Heart left ventricle (tissue), 16 donors: ENCODE measurements at places on chromosomes 3 and 15.

DNA sequence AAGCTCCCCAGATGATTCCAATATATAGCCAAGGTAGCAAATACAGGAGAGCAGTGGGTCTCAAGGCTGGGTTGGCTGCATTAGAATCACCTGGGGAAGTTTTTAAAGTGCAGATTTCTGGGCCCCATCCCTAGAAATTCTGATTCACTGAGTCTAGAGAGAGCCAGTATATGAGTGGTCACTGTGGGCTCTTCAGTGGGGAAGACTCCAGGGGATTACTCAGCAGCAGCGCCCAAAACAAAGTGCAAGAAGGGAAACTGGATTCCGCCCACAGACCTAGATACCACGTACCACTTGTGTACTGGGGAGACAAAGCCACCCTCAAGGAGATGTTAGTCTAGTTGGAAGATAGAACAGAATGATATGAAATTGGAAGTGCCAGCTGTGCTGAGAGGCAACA, 40.0 kb downstream of the NME9 start:
- DNase-seq = no peak

- DNase-seq = no peak
These were observed 104.2 kb downstream of the ITPR1 start for GRCh38 chr3:4597208-4597985.

DNA sequence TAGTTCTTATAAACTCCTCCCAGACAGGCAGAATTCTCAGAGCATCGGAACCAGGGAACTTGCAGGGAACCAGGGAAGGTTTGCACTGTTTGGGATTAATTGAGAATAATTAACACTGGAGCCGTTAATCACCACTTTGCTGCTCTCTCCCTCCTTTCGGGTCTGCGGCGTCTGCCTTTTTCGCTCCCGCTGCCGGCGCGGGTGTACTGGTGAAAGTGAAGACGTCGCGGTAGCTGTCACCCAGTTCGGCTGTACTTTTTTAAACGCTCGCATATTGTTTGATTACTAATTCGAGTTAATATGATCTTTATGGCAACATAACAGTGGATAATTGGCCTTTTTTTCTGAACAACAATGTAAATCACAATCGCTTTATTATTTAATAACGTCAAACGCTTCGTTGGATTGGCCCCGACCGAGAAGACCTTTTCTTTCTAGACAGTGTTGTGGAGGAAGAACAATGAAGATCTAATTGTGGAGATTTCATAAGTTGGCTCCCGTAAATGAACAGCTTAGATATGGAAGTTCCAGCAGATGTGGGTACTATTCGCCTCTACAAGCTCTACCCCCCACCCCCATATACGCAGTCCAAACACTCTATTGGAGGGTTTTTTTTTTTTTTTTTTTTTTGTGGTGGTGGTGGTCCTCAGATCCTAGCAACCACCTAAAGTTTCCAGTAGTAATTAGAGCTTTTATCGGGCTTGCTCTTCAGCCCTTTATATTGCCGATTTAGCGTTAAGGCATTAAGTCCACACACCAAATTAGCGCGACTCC, 12.7 kb downstream of the SOX2 start:
- DNase-seq = no peak

DNA sequence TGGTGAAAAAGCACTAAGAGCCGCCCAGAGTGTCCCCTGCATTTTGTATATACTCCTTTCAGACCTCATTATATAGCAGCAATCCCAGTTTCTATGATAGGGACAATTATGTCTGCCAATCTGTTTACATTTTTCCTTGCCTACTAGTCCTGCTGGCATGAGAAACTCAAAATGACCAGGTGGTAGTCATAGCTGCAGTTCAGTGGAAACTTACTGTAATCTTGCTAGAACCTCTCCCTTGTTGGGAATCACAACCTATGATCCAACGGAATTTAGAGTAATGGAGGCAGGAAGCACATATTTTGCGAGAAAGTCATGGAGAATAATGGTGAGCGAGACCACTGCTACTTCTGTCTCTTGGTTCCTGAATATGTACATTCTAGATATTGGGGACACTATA, 28.6 kb upstream of the MINAR1 start:
- DNase-seq = no peak

- no peak for DNase-seq
These were observed 203.5 kb upstream of the NANOGP8 start for GRCh38 chr15:35288580-35288979.

- no peak for DNase-seq
These were observed 5.6 kb upstream of the RPL14 start for GRCh38 chr3:40451551-40451950.

DNA sequence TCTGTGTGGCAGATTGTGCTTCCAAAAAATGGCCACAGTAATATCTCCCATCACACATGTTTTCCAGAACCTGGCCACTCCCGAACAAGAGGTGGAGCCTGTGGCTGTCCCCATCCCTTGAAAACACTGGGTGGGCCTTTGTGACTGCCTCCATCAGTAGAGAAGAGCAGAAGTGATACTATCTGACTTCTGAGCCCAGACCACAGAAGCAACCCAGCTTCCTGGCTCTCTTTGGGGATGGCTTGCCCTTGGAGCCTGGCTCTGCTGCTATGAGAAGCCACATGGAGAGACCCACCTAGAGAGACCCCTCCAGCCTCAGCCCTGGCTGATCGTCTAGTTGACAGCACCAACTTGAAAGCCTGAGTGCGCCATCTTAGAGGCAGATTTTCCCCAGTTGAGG, 39.8 kb upstream of the CMTM8 start:
- no peak for DNase-seq

DNA sequence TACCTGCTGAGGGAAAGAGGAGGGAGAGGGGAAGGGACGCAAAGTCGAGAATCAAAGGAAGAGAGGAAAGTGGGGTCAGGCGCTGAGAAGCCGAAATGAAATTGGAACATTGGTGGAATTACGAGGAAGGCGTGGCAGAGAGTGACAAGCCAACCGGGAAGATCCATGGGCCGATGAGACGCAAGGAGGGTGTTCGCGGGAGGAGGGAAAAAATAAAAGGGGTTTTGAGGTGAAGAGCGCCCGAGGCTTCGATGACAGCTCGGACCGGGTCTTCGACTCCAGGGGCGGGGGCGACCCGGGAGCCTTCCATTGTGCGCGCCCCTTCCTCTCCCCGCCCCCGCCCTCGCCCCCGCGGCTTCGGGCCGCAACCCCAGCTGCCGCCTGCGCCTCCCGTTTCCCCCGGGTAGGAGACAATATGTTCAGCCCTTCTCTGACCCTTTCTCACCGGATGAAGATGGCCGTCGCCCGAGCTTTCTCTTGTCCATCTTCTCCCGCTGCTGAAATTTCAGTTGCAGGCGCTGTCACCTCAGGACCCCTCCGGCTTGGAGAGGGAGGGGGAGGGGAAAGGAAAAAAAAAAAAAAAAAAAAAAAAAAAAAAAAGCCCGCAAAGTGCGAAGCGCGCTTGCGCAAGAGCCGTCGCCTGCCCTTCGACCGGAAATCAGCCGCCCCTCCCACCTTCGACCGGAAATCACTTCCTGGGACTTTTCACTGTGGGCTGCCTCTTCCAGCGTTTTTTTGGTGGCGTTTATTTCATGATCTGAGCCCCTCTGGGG, at the start of gene SENP7:
Gene SENP7, minus strand, starts transcription at position 567 of the 773 bp plus-strand sequence. Its CDS starts 82 bp downstream, at position 485.
- peak; percentile 93 for DNase-seq

DNA sequence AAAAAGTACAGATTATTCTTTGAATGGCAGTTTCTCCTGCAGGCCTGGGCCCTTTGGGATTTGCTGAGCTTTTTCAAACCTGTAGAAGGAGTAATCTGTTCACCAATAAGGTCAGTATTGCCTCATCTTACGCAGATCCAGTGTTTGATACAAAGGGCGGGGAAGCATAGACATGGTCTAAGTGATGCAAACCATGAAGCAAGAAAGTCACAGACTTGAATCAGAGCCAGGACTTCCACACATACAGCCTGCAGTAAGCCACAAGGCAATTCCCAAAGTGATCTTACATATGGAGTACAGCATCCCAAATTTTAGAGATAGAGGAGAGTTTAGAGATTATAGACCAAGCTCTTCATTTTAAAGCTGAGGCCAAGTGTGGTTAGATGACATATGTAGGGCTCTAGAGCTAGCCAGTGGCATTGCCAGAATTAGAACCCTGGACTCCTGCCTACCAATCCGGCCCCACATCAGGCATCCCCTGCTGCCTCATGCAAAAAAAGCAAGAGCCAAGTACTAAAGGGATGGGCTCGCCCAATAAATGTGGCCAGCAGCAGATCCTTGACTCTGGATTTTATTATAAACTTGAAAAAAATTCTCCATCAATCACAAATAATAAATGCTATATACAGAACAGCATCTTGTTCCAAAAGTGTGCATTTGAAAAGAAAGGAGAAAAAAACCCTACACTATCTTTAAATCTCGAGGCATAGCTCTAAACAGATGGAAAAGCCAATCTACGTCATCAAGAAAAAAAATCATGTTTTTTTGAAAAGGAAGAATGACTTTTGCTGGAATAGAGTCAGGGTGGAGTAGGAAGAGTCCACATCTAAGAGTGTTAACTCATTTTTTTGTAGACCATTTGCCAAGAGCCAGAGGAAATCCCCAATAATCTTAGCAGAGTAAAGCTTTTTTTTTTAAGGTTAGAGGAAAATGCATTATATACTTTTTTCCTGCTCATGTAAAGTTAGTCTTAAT, 24.0 kb downstream of the ABI3BP start:
- DNase-seq = no peak

DNA sequence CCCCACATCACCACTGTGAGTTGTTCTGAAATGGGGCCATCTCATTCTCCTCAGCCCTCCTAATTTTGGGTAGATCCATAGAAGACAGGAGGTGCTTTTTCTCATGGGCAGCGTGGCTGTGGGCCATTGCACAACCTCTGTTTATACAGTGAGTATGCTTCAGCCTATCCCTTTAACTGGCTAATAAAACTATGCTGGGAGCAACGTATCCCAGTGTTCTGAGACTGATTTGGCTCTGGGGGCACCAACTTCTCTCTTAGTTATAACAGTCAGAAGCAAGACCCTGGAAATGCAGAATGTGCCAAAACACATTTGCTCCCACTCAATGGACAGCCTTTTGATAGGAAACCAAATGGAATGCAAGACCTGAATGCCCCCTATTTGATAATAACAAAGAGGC, 97.1 kb upstream of the ICE2 start:
- no peak for DNase-seq

- no peak for DNase-seq
These were observed 127.4 kb downstream of the EDEM1 start for GRCh38 chr3:5314897-5315296.

DNA sequence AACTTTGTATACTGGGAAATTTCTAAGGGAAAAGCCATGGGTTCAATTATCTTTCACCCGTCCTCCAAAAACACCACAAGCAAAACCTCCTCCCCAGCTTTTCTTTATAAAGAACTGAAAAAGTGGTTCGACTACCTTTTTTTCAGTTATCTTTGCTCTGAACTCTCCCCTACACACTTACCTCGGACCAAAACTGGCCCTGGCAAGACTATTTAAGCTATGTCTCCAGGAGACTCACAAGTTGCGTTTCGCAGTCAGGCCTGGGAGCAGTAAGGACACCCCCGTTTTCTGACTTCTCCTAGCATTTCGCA, 645 bp downstream of the COPS2 start:
- DNase-seq = no peak

DNA sequence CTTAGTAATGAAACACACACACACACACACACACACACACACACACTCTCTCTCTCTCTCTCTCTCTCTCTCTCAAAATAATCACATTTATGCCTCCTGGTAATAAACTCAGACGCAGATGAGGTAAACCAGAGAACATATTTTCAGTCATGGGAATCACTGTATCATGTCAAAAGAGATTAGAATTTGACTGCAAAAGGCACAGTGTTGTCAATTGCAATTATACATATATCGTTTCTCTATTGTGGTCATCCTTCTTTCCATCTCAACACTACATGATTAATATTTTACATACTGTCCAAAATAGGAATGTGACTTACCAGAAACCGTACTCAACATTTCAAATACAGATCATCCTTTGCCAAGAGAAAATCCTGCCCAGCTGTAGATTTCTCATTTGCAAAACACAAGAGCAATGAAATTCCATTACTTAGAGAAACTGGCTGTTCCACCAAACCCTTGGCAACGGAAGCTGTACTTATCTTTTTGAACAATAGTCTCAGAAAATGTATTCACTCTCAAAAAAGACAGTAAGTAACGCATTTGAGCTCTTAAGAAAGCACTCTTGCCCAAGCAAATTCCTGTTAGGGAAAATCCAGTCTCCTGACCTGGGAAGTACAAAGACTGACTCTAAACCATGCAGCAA, 24.3 kb downstream of the PDZRN3 start:
- DNase-seq = no peak

DNA sequence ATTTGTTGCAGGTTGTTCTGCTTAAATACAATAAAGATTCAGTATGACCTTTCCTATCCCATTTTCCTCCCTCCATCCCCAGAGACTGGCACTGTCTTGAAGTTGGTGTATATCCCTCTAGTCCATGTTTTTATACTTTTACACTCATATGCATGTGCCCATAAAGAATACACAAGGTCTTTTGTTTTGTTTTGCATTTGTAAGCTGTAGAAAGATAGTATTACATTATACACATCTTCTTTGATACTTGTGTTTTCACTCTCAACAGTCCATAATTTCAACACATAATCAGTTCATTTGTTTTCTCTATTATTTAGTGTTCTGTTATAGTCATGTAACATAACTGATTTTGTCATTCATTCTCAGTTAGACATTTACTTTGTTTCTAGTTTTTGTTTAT, 88.7 kb upstream of the AADACL2 start:
- DNase-seq = no peak

DNA sequence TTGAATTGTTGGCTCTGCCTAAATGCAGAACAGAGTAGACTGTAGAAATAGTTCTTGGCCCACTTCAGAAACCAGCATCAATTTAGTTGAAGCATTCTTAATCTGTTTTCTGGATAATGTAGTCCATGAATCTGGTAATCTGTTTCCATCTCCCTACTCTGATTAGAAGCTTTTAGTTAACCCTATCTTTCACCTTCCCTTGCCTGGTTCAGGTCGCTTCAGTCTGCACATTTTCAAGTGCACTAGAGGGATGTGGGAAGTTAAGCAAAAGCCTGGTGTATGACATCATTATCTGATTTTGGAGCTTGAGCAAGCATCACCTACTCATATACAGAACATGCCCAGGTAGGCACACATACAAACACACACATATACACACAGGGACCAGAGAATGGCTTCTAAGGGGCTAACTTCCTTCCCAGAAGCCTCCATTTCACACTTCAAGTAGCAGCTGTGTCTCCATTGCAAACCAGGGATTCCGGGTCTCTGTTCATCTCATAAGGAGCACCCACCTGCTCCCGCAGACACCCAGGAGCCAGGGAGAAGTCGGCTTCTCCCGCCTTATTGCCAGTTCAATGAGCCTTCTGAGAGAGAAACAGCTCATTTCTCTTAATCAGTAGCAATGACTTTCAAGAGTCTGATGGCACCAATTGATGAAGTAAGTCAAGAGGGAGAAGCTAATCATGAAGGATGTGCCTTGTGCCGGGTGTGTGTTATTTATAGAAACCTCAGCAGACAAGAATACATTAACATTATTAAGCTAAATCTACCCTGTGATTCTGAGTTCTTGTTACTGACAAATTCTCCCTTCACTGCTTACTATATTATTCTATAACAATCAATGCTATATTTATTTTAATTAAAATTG, 347.9 kb upstream of the STAC start:
- DNase-seq = no peak

GRCh38 chr15:99967841-99968371, 234.7 kb upstream of the LYSMD4 start:
- DNase-seq = no peak
